RWPE2 (cell line): ENCODE measurements at places on chromosomes 3 and 15.
A peak's percentile ranks its signal among the peaks of the same experiment; 100 is the strongest.

- H3K27me3 ChIP-seq, result no peaks in the 10 kb centered on the region
- DNase-seq, result no peak
- H3K36me3 ChIP-seq, result no peaks in the 10 kb centered on the region
- no peak overlapping the region for H3K27ac ChIP-seq
- no peak overlapping the region for H3K4me3 ChIP-seq
- H3K4me1 ChIP-seq, result no peaks in the 10 kb centered on the region
These were observed 8.8 kb downstream of the BCL2A1 start for GRCh38 chr15:79962178-79962577.

- DNase-seq, result no peak
- H3K27ac ChIP-seq, result no peak overlapping the region
- H3K4me1 ChIP-seq, result no peaks in the 10 kb centered on the region
- H3K27me3 ChIP-seq, result no peaks in the 10 kb centered on the region
- H3K4me3 ChIP-seq, result no peak overlapping the region
- no peaks in the 10 kb centered on the region for H3K36me3 ChIP-seq
These were observed 161.2 kb downstream of the APBA2 start for GRCh38 chr15:29046977-29047376.

- H3K36me3 ChIP-seq, result no peaks in the 10 kb centered on the region
- no peak overlapping the region for H3K4me3 ChIP-seq
- H3K27me3 ChIP-seq, result no peaks in the 10 kb centered on the region
- H3K27ac ChIP-seq, result no peak overlapping the region
These were observed 123.2 kb downstream of the PDCD6IP start for GRCh38 chr3:33921608-33922007.

- H3K27ac ChIP-seq, result no peak overlapping the region
- no peaks in the 10 kb centered on the region; the same call in 1 of the 2 replicates for H3K36me3 ChIP-seq
- H3K27me3 ChIP-seq, result no peaks in the 10 kb centered on the region
- H3K4me3 ChIP-seq, result no peak overlapping the region
These were observed 99.3 kb upstream of the RAD18 start for GRCh38 chr3:9062570-9062969.

DNA sequence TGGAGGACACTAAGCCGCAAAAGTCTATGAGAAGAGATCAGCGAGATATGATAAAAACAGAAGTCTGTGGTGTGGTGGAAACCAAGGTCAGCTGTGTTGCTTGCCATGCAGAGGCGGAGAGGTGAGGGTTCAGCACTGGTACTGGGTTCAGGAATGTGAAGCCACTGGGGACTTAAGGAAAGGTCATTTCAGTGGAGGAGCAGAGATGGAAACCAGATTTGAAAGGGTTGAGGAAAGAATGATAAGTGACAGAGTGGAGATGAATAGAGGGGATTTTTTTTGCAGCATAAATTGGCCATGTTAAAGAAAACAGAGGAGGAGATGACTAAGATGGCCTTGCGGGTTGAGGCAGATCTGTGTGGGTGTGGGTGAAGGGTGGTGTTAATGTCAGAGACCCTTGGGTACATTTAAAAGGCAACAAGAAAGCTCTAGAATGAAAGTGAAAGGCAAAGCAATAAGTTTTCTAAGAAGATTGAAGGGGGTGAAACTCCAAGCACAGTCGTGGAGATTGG, 265.5 kb downstream of the ADAMTSL3 start:
- no peak overlapping the region for H3K4me3 ChIP-seq
- no peaks in the 10 kb centered on the region for H3K27me3 ChIP-seq
- DNase-seq, result no peak
- no peak overlapping the region for H3K27ac ChIP-seq

DNA sequence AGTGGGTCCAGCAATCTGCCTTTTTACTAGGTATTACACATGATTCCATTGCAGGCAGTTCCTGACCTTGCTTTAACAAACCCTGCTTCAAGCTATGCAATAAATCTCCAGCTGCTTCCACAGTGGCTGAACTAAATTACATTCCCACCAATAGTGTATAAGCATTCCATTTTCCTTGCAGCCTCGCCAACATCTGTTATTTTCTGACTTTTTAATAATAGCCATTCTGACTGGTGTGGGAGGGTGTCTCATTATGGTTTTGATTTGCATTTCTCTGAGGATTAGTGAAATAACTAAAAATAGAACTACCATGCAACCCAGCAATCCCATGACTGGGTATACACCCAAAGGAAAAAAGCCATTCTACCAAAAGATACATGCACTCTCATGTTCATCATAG, 36.4 kb upstream of the DNAJC13 start:
- no peaks in the 10 kb centered on the region for H3K27me3 ChIP-seq
- H3K36me3 ChIP-seq, result no peaks in the 10 kb centered on the region
- H3K27ac ChIP-seq, result no peak overlapping the region

DNA sequence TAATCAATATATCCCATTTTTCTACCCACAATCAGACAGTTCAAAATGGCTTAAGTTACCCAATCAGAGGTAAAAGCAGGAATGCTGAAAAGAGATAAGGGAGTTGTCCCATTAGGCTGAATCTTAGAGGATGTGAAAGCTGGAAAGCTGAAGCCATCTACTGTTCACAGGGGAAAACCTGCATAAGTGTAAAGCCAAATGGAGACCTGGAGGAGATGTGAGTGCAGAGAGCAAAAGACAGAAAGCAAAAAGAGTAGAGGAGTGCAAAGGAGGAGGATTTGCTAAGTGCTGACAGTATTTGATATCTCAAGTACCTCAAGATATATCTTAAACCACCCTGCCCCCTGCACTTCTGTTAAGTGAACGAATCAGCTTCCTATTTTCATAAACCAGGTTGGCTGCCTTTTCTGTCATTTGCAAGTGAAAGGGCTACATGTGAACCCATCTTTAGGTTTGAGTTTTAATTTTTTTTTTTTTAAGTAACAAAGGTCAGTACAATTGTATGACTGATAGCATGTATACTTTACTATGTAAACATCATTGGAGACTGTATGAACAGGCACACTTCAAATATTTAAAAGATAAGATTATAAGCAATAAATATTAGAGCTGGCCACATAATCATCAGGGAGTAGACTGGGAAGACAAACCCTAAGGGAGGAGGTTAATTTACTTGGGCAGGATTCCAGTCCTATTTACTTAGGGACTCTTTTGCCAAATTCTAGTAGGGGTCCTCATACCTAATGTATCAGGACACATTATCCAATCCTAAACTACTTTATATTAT, 22.8 kb upstream of the P2RY1 start:
- no peaks in the 10 kb centered on the region for H3K27me3 ChIP-seq
- H3K4me3 ChIP-seq, result no peak overlapping the region
- H3K27ac ChIP-seq, result no peak overlapping the region
- H3K36me3 ChIP-seq, result no peaks in the 10 kb centered on the region

DNA sequence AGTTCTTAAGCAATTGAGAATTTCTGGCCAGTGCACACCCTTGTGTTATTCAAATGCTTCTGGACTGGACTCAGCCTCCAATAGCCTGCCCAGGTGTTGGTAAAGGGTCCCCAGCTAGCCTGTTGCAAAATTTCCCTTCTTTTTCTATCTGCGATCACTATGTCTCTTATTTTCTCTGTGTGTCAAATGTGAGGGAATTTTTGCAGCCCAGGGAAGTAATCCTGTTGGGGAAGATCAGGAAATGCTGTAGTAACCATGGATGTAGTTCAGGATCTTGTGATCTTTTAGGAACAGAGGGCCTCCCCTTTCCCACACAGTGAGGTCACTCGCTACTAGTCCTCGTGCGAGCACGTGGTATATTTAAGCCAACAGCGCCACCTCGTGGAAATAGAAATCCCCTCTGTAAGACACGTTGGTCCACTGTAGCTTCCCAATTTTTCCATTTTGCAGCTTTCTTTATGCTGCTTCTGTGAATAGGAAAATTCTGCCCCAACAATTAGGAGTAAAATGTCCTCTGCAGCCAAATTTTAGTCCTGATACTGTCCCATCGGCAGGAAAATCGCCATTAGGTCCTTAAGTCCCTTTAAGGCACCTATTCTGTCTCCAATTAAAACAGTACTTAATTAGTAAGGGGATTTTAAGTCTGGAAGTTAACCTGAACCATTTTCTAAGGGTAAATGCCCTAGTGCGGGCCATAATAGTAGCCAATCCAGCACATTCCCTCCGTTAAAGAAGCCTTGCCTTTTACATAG, 4.0 kb upstream of the SMCO1 start:
- no peak overlapping the region for H3K4me3 ChIP-seq
- no peaks in the 10 kb centered on the region for H3K4me1 ChIP-seq
- no peaks in the 10 kb centered on the region for H3K36me3 ChIP-seq
- no peaks in the 10 kb centered on the region for H3K27me3 ChIP-seq
- no peak for DNase-seq
- H3K27ac ChIP-seq, result no peak overlapping the region

DNA sequence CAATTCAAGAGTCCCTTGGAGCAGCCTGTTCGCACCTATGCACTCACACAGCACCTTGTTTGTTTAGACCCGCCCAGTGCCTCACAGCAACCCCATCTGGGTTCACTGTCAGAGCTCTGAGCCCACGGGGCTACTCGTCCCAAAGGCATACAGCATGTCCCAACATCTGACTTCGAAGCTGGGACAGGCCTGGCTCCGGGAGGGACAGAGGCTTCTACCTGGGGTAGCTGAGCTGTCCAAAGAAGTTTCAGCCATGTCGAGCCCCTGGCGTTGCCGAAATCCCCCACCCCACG, 28.6 kb upstream of the CYP11A1 start:
- H3K27me3 ChIP-seq, result no peaks in the 10 kb centered on the region
- H3K4me3 ChIP-seq, result no peak overlapping the region
- DNase-seq, result no peak
- H3K36me3 ChIP-seq, result no peaks in the 10 kb centered on the region
- H3K4me1 ChIP-seq, result peaks cover 52% of the 10 kb centered on the region

DNA sequence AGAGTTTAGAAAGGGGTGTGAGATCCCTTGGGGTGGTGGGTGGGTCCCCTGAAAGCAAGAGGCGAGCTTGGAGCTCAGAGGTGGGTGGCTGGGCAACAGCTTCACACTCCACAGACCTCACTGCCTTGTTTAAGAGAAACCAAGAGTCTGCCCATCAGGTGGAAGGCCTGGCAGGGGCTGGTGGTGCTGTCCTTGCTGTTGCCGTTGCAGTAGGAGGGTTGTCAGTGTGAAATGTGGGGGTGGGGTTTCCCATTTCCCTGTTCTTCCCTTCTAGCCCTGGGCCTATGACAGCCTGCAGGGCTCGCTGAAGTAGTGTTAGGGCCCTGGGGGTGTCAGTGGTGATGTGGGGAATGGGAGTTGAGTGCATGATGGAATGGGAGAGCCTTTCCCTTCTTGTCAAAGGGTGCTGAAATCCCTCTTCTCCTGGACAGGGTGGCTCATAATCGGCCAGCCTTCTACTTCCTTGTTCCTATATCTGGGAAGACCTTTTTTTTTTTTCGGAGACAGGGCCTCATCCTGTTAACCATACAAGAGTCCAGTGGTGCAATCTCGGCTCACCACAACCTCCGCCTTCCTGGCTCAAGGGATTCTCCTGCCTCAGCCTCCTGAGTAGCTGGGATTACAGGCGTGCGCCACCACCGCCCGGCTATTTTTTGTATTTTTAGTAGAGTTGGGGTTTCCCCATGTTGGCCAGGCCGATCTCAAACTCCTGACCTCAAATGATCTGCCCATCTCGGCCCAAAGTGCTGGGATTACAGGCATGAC, 4.3 kb downstream of the PLEKHO2 start:
- no peak overlapping the region for H3K4me3 ChIP-seq
- no peak for DNase-seq
- no peaks in the 10 kb centered on the region for H3K27me3 ChIP-seq
- no peak overlapping the region for H3K27ac ChIP-seq

DNA sequence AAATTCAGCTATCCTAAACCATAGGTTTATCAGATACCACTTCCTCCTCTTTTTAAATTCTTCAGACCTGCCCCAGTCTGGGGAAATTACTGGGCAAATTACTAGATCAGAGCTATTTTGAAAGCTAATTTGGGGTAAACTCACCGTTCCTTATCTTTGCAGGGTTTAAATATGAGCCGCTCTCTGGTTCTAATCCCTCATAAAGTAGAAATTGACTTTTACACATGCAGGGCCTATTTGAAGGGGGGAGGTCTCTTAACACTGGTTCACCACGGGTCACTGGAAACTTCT, 11.0 kb upstream of the MEIS2 start:
- H3K27me3 ChIP-seq, result peaks cover 99% of the 10 kb centered on the region
- H3K27ac ChIP-seq, result no peak overlapping the region
- no peak for DNase-seq

DNA sequence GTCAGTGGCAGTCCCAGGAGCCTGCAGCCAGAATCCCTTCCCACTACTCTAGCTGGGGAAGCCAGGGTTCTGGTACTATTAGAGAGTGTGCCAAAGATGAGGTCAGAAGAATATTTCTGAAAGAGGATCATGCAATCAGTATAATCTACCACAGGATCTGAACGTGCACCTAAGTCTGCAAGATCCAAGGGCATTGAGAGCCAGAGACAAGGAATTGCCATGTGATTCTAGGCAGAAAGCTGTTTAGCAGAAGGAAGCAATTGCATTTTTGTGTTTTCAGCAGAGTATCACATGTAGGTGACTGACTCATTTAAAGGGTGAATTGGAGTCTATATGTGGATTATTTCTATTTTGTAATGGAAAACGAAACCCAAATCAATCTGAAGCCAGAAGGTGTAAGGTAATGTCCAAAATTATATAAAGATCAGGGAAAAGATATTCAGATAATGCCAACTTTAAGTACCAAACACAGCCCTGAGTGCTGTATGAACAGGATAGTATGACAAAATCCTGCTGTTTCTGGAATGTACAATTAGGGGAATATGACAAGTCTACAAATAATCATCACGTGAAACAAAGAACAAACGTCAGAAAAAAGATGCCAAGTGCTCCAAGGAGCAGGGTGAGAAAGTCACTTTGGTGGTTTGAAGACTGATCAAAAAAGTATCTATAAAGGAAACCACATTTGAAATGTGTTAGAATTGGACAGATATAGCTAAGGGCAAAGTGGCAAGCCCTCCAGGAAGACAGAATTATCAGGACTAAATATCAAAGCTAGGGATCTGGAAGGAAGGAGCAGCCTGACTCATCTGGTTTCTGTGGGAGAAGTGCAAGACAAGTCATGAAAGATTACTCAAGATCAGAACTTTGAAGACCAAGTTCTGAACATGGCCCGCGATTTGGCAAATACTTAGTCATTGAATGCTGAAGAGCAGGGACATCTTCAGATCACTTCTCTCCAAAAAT, 1036.6 kb downstream of the NTRK3 start:
- H3K36me3 ChIP-seq, result no peaks in the 10 kb centered on the region
- DNase-seq, result peak; percentile 71
- no peaks in the 10 kb centered on the region for H3K27me3 ChIP-seq
- peak overlapping the region; percentile 45 for H3K27ac ChIP-seq
